ENCODE measurements at places on chromosomes 5 and 9.
A peak's percentile ranks its signal among the peaks of the same experiment; 100 is the strongest.

GRCh38 chr5:95262933-95263660, 21.8 kb downstream of the MCTP1 start:
- H3K4me3 ChIP-seq, result no peak overlapping the region
- H3K27ac ChIP-seq, result no peak overlapping the region
- no peaks in the 10 kb centered on the region for H3K36me3 ChIP-seq
- no peaks in the 10 kb centered on the region for H3K4me1 ChIP-seq
- peaks cover 7% of the 10 kb centered on the region for H3K27me3 ChIP-seq

GRCh38 chr9:100465761-100466160, 7.2 kb upstream of the TMEFF1 start:
- DNase-seq, result no peak
- no peak overlapping the region for H3K27ac ChIP-seq
- H3K27me3 ChIP-seq, result peaks cover 14% of the 10 kb centered on the region
- peaks cover 24% of the 10 kb centered on the region for H3K4me1 ChIP-seq
- H3K36me3 ChIP-seq, result no peaks in the 10 kb centered on the region
- no peak overlapping the region for H3K4me3 ChIP-seq

DNA sequence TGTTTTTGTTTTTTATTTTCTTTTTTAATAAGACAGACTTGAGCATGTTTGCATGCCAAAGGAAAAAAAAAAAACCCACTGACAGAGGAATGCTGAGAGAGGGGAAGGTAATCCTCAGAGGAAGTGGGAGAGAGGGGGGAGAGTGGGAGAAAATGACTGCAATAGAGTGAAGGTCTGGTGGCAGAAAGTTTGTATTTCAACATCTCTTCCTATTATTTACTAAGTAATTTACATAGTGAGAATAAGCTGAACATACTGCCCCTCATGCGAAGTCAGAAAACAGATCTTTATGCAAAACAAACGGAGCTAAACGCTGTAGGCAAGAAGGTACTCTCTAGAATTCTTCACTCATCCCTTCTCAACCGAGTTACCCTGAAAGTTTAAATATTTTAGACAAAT, 45.0 kb downstream of the ELL2 start:
- H3K4me3 ChIP-seq, result no peak overlapping the region
- peaks cover 25% of the 10 kb centered on the region for H3K36me3 ChIP-seq
- peak overlapping the region; percentile 21 for H3K27ac ChIP-seq

GRCh38 chr5:154351566-154351965, 94.2 kb upstream of the SAP30L start:
- H3K36me3 ChIP-seq, result no peaks in the 10 kb centered on the region
- no peak overlapping the region for H3K27ac ChIP-seq
- DNase-seq, result no peak

DNA sequence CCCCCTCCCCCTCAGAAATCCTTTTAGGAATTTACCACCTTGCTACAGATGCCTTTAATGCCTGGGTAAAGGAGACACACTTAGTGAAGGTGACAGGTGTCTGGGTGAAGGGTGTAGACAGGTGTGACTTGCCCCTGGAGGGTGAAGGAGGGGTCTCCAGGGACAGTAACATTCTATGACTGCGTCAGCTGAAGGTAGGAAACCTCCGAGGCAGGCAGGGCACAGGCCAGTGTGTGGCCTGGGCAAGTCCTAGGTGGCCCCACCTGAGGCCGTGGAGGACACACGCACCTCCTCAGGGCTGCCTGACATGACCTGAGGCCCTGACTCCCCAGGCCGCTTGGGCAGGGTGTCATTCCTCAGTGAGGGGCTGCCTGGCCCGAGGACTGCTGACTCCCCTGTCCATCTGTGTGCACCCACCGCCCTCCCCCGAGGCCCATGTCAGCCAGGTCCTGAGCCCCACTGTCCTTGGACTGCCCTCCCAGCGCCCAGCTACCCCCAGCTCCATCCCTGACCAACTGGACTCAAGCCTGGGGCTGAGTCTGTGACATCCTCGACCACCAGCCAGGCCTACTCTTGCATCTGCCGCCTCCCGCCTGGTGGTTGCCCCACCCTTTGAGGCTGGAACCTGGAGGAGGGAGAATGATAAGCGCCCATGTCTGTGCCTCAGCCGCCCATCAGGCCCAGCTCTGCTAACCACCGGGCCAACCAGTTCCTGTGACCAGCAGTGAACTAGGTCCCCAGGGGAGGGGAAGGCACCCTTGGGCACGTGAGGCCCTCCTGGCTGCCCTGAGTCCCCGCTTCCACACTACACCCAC, 18.4 kb downstream of the CARD19 start:
- H3K4me1 ChIP-seq, result peaks cover 14% of the 10 kb centered on the region
- H3K27me3 ChIP-seq, result no peaks in the 10 kb centered on the region
- H3K27ac ChIP-seq, result no peak overlapping the region
- no peak overlapping the region for H3K4me3 ChIP-seq
- DNase-seq, result no peak

DNA sequence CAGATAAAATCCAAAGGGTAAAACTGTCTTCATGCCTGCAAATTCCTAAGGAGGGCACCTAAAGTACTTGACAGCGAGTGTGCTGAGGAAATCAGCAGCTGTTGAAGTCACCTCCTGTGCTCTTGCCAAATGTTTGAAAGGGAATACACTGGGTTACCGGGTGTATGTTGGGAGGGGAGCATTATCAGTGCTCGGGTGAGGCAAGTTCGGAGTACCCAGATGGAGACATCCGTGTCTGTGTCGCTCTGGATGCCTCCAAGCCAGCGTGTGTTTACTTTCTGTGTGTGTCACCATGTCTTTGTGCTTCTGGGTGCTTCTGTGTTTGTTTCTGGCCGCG, 727 bp upstream of the ADRB2 start:
- H3K27me3 ChIP-seq, result peaks cover 80% of the 10 kb centered on the region
- DNase-seq, result no peak
- no peak overlapping the region for H3K27ac ChIP-seq
- peak overlapping the region; percentile 90 for H3K4me3 ChIP-seq
- H3K4me1 ChIP-seq, result peaks cover 9% of the 10 kb centered on the region

GRCh38 chr5:78405829-78406750, 45.7 kb downstream of the SCAMP1 start:
- H3K27me3 ChIP-seq, result peaks cover 5% of the 10 kb centered on the region
- H3K27ac ChIP-seq, result peak overlapping the region; percentile 52
- H3K4me1 ChIP-seq, result peaks cover 22% of the 10 kb centered on the region

GRCh38 chr5:170287532-170287931, 10.0 kb downstream of the LCP2 start:
- no peak for DNase-seq
- no peaks in the 10 kb centered on the region for H3K36me3 ChIP-seq

DNA sequence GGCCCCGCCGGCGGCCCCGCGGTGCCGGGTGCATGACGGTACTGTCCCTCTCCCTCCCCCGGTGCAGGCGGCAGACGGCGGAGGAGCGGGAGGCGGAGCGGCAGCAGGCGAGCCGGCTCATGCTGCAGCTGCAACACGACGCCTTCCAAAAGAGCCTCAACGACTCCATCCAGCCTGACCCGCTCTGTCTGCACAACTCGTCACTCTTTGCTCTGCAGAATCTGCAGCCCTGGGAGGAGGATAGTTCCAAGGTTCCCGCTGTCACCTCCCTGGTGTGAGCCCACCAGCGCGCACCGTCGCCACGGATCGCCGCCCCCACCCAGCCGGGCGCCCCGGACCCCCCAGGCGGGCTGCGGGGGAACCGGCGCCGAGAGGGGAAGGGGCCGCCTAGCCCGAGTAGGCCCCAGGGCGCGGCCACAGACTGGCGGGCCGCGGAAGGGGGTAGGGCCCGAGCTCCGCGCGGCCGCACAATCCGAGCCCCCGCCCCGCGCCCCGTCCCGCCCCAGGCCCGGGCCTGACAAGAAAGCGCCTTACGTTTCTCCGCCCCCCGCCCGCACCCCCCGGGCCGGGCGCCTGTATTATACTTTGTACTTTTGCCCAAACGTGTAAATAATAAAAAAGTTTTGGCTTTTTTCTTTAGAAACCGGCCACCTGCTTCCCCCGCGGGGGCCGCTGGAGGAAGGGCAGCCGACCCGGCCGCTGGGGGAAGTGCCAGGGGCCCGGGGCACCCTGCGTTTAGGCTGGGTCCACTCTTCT, 2.5 kb downstream of the TLX3 start:
- H3K4me1 ChIP-seq, result peaks cover 18% of the 10 kb centered on the region
- peaks cover 98% of the 10 kb centered on the region for H3K27me3 ChIP-seq

- no peak for DNase-seq
- H3K27me3 ChIP-seq, result no peaks in the 10 kb centered on the region
- no peak overlapping the region for H3K27ac ChIP-seq
- no peaks in the 10 kb centered on the region for H3K36me3 ChIP-seq
- H3K4me1 ChIP-seq, result no peaks in the 10 kb centered on the region
Observed at GRCh38 chr5:105924366-105924765, 1746.4 kb downstream of the EFNA5 start.

GRCh38 chr5:109038209-109038840, 290.6 kb downstream of the FER start:
- peaks cover 15% of the 10 kb centered on the region for H3K4me1 ChIP-seq
- DNase-seq, result no peak
- no peak overlapping the region for H3K4me3 ChIP-seq
- H3K27ac ChIP-seq, result no peak overlapping the region
- no peaks in the 10 kb centered on the region for H3K27me3 ChIP-seq

GRCh38 chr9:121398374-121398773, 28.3 kb upstream of the STOM start:
- H3K4me3 ChIP-seq, result no peak overlapping the region
- no peak for DNase-seq
- H3K4me1 ChIP-seq, result no peaks in the 10 kb centered on the region
- no peak overlapping the region for H3K27ac ChIP-seq
- H3K36me3 ChIP-seq, result no peaks in the 10 kb centered on the region
- H3K27me3 ChIP-seq, result peaks cover 17% of the 10 kb centered on the region

DNA sequence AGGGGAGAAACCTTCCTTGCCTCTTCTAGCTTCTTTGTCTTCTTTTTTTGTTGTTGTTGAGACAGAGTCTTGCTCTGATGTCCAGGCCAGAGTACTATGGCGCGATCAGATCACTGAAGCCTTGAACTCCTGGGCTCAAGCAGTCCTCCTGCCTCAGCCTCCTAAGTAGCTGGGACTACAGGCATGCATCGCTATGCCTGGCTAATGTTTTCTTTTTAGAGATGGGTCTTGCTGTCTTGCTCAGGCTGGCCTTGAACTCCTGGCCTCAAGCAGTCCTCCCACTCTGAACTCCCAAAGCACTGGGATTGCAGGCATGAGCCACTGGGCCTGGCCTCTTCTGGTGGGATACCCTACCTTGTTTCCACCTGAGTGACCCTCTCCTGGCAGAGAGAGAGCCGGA, 3.4 kb upstream of the PAXX start:
- no peak for DNase-seq
- no peak overlapping the region for H3K4me3 ChIP-seq
- peaks cover 28% of the 10 kb centered on the region for H3K4me1 ChIP-seq
- H3K27me3 ChIP-seq, result peaks cover 31% of the 10 kb centered on the region
- no peaks in the 10 kb centered on the region for H3K36me3 ChIP-seq

DNA sequence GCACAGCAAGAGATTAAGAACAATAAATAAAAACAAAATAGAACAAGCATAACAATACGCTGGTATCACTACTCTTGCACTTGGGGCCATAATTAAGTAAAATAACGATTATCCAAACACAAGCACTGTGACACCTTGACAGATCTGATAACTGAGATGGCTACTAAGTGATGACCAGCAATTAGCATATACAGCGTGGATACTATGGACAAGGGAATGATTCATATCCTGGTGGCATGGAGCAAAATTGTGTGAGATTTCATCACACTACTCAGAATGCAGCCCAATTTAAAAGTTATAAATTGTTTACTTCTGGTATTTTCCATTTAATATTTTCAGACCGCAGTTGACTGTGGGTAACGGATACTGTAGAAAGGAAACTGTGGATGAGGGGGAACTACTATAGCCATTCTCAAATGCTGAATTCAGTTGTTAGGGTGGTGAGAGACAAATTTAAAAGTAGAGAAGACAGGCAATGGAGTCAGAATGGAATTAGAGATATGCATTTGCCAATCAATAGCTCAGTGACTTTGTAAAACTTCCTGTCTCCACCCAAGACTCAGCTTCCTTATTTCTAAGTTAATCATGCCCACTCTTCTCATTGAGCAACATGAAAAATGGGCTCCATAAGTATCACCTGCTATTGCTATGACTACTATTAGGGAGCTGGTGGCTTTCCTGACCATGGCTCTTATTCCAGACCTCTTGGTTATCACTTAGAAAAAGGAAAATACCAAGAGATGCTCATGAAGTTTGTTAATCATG, 300.8 kb downstream of the TRIM32 start:
- no peaks in the 10 kb centered on the region for H3K4me1 ChIP-seq
- no peak for DNase-seq
- no peak overlapping the region for H3K4me3 ChIP-seq
- no peaks in the 10 kb centered on the region for H3K36me3 ChIP-seq
- H3K27ac ChIP-seq, result no peak overlapping the region

DNA sequence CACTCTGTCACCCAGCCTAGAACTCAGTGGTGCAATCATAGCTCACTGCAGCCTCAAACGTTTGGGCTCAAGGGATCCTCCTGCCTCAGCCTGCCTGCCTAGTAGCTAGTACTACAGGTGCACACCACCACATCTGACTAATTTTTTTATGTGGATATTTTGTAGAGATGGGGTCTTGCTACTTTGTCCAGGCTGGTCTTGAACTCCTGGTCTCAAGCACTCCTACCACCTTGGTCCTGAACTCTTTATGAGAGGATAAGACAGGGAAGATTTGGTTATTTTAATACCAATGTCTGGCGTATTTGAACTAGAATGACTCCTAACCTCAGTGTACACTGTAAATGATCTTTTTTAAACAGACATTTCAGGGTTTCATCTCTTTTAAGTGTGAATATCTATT, 9.0 kb downstream of the GPR107 start:
- DNase-seq, result no peak
- no peak overlapping the region for H3K4me3 ChIP-seq
- no peak overlapping the region for H3K27ac ChIP-seq
- peaks cover 50% of the 10 kb centered on the region for H3K36me3 ChIP-seq
- H3K4me1 ChIP-seq, result no peaks in the 10 kb centered on the region

All from nephron progenitor cell (in vitro differentiated cells).